ENCODE measurements at places on chromosomes 2 and 18.

GRCh38 chr2:146324951-146325350 lies 1519.9 kb upstream of the ACVR2A start:
- DNase-seq, result no peak

DNA sequence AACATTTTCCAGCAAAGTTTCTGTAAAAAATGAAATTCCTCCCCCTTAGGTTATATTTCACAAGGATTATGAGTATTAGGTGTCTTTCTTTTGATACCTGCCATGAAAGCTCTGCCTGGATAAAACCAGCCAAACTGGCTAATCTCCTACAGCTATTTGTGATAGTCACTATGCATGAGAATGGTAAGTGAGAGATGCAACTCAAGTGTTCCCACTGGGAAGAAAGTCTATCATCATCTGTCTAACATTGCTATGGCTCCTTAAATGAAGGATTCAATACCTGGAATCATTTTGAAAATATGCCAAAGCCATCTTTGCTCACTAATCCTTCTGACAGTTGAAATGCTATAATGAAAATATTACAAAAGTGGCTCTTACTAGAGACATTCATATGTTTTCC lies 339.9 kb upstream of the LRRTM4 start:
- DNase-seq, result no peak

DNA sequence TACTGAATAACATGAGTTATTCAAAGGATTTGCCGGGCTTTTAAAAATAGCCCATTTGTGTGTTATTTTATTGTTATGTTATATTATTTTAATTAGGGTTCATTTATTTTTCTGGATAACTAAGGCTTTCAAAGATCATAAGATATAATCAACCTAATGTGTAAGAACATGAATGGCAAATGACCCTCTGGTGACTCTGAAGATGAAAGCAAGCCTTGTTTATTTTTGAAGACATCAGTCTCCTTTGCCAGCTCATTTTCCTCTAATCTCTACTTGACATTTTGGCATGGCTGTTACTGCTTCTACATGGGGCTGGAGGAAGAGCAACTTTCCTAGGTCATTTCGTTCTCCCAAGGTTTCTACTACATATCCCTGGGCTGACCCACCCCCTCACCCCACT lies 10.6 kb downstream of the FAP start:
- DNase-seq, result no peak

DNA sequence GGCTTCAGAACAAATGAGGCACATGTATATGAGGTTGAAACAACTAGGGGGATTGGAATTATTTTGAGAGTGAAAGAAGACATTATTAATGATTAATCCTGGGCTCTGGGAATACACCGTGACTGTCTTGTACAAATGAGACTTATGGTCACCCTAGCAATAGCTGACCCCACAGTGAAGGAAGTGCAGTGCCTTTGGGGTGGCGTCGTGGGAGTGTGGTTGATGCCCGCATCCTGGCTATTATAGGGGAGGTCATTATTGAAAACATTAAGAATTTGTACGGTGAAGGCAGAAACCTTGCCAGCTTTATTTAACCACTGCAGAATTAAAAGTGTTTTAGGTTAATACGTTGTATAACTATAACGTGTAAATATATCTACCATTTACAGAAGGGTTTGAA lies 296.7 kb downstream of the CYRIA start:
- DNase-seq, result no peak

DNA sequence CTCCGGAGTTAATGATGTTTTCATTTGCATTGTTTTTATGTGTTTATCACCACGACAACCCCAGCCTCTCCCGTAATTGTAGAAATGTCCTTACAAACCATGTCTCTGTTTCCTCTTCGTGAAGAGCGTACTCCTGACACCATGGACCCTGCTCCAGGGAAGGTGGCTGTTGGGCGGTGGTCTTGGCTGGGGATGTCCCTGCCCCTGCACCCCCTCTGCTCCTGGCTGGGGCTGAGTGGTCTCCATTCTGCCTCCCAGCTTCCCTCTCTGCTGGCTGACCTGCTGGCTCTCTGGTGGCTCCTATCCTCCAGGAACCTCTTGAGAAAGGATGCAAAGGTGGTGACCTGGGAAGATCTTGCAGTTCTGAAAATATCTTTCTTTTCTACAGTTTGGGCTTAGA lies 81.1 kb downstream of the ASB1 start:
- DNase-seq, result no peak

DNA sequence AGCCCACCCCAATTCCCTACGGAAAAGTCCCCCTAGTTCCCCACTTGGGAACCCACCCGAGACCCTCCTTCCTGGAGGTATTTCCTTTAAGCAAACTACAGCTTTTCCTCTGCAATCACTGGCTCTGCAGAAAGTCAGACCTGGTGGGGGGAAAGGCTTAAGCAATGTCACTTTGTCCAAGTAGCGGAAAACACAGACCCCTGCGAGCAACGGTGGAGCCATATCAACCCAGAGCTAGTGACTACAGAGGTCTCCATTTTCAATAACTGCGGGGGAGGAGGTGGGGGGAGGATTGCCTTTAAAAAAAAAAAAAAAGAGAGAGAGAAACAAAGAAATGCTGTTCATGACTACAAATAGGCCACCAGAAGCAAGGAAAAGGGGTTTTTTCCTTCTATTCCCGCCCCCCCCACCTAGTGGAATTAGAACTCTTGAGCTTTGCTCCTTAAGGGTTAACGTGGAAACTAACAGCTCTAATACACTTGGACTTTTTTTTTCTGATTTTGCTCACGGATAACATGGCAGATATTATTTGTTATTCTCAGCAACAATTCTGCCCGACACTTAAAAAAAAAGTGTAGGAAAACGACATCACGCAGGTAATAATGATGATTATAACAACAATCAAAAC lies 1.1 kb upstream of the FRZB start:
- no peak for DNase-seq

DNA sequence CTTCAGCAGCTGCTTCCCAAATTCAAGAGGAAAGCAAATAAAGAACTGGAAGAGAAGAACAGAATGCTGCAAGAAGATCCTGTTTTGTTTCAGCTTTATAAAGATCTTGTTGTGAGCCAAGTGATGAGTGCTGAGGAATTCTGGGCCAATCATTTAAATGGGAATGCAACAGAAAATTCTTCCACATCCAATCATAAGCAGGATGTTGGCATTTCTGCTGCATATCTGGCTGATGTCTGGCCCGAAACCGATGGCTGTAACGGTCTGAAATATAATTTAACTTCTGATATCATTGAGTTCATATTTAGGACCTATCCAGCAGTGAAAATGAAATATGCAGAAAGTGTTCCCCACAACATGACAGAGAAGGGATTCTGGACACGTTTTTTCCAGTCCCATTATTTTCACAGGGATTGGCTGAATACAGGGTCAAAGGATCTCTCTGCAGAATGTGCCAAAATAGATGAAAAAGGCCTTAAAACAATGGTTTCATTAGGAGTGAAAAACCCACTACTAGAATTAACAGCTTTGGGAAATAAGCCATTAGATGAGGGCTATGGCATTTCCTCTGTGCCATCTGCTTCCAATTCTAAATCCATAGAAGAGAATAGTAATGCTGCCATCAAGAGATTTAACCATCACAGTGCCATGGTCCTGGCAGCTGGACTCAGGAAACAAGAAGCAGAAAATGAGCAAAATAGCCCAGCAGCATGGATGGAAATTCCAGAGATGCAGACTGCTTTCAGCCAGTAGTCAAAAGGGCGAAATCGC lies 175.6 kb downstream of the MC4R start:
- DNase-seq, result no peak

DNA sequence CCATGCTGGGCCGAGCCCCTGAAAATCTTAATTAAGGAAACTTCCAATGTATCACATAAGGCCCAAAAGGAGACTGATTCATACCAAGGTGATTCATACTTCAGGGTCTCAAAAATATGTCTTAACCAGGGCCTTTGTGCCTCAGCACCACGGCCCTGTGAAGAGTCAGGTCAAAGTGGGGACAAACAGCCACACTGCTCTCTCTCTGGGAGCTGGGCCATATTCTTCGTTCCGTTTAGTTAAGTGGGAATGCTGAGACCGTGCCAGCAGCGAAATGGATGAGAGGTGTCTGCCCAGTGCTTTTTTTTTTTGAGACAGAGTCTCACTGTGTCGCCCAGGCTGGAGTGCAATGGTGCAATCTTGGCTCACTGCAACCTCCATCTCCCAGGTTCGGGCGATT lies 9.3 kb upstream of the PTMA start:
- no peak for DNase-seq

DNA sequence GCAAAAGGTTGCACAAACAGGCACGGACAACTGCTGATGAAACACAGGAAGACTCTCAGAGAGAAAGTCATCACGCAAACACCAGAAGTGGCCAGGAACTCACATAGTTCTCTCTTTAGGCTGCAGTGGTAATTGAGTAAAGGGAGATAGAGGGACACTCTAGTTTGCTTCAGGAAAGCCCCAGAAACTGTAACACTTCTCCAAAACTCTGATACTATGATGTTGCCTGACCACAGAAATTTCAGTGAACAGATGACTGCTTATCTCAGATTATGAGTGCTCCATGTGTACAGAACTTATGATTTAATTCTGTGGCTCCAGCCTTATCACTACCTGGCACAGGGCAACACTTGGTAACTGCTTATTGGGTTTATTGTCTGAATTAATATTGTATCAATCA lies 311.5 kb upstream of the GYPC start:
- DNase-seq, result no peak

GRCh38 chr2:159153951-159154350 lies 132.6 kb downstream of the WDSUB1 start:
- DNase-seq, result no peak

DNA sequence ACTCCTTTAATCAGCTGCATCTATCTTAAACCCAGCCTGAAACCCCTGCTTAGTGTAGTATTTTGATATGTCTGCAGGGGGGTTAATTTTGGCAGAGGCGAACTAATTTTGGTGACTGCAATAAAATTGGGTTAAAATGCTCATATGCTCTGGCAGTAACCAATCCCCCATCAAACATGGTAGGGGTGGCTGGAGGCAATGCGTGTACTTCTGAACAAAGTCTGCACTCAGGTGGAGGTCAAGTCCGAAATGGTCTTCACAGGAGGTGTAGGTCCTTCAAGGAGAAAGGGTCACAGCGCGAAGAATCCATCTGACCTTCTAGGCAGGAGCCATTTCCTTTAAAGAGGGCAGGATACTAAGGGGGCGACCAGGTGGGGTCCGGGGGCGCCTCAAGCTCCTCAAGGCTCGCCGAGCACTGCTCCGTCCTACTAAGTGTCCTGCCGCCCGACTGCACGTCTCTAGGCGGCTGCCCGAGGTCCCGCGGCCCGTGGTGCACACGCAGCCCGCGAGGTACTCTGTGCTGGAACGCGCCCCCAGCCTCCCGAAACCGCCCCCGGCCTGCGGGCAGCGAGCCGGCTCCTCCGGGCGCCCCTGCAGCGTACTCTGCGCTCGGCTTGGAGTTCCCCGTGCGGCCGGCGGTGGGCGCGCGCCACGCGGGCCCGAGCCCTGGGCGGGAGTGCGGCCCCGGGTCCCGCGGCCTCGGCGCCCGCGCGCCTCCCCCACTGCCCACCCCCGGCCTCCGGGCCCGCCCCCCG lies 1.7 kb upstream of the LDLRAD4 start:
- DNase-seq, result peak; percentile 69

DNA sequence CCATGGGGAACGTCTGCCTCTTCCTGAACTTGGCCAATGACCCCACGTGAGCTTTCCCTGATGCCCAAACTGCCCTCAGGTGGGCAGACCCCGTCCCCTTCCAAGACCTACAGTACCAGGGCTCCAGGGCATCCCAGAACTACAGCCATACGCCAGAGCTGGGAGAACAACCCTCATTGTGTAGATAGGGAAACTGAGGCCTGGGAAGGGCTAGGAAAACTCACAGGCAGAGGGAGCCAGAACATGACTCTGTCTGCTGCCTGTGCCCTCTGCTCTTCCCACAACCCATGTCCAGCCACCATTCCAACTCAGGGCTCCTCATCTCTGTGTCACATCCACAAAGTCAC lies 16.8 kb upstream of the ANKRD53 start:
- no peak for DNase-seq

DNA sequence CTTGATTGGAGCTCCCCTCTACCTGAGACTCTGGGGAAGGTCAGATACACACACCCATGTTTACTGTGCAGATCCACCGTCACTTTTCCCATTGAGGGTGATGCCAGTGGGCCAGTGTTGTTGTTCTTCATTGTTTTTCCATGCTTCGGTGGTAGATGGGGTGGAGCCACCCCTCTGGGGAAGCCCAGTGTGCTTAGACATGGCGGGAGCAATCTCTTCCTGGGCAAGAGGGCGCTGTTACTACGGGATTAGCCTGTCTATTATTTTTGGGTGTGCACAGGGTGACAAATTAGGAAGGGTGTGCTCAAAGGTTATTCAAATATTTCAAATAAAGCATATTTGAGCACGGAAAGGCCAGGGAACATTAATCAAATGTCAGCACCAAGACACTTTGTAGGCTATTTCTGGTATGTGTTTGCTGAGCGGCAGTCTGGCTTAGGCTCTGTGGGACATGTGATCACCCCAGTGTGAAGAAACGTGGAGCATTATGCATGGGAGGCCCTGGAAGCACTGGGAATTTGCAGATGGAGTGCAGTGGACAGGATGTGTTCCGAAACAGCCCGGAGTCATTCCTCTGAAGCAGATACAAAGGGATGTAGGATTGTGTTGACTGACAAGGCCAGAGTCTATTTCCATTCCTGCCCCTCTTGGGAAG lies 34.8 kb upstream of the SMIM21 start:
- DNase-seq, result no peak

- no peak for DNase-seq
Measured at GRCh38 chr18:39969803-39970494, 1985.1 kb upstream of the PIK3C3 start.

- DNase-seq, result no peak
Measured at GRCh38 chr2:236359426-236360045, 95.3 kb upstream of the ASB18 start.

GRCh38 chr18:59428018-59428417 lies 69.0 kb upstream of the LMAN1 start:
- no peak for DNase-seq

GRCh38 chr2:178426388-178426787 lies 24.6 kb downstream of the PRKRA start:
- DNase-seq, result no peak

DNA sequence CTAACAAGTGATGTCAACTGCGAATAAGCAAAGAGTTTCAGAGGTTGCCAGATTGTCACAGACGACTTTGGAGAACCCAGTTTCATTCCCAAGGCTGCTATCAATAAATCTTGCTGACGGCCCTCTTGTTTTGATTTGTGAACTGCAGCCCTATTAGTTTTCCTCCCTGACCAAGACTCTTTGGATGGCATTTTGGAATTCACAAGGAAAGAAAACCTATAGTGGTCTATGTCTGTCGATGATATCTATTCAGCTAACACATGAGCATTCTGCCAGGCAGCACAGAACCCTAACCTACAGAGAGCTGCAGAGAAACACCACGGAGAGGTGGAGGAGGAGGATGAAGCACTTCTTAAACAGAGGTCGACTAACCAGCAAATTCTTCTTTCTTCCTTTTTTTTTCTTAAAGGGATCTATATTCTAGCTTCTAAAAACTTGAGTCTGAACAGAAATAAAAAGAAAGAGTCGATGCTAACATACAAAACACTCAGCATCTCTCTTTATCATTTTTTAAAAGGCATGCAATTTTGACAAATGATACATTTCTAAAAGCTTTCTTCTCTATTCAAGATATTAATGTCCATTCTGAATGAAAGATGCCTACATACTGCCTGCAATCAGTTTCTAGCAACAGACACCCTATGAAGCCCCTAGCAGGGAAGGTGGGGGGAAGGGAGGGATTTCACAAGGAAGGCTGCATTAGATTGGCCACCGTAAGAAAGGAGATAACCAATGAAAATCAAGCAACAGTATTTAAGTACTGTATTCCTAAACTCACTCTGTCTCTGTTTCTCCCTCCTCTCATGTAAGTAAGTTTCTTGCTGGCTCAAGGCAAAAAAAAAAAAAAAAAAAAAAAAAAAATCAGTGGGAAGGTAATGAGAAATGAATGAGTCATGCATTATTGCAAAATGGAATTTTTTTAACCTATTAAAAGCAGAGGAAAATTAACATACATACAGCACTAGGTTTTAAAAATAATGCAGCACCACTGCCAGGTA lies 83.0 kb upstream of the CHRNA1 start:
- DNase-seq, result no peak
